ENCODE measurements at places on chromosomes 5 and 9. TPM values are rescaled to one million over a fixed set of nuclear protein-coding genes. Genes with fewer than 3 reads are reported as not detected.

- no peak overlapping the region for H3K4me3 ChIP-seq
- no peak overlapping the region for H3K27ac ChIP-seq
- DNase-seq = no peak
- H3K36me3 ChIP-seq = no peaks in the 10 kb centered on the region
Observed at GRCh38 chr5:33788922-33789566, 102.7 kb downstream of the ADAMTS12 start.

- no peak overlapping the region for H3K4me3 ChIP-seq
- no peak overlapping the region for H3K27ac ChIP-seq
- no peaks in the 10 kb centered on the region for H3K36me3 ChIP-seq
- peak; percentile 55 for DNase-seq
Observed at GRCh38 chr9:93261735-93262523, 78.0 kb downstream of the WNK2 start.

DNA sequence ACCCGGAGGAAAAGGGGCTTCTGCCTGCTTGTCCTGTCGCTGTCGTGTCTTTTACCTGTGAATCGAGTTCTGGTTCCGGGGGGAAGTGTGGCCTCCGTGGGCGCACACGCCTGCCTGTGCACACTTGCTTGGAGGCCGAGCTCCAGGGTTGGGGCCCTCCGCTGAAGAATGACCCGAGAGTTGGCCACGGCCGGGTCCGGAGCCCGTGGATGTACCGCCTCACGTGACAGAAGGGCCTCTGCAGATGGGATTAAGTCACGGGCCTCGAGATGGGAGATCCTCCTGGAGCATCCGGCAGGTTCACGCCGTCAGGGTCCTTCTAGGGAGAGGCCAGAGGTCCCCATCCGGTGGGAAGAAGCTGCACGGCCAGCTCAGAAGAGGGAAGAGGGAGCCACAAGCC is 81.0 kb downstream of the KCNT1 start:
- no peak for DNase-seq
- H3K4me3 ChIP-seq = no peak overlapping the region
- H3K27me3 ChIP-seq = no peaks in the 10 kb centered on the region
- H3K4me1 ChIP-seq = no peaks in the 10 kb centered on the region
- H3K27ac ChIP-seq = no peak overlapping the region

DNA sequence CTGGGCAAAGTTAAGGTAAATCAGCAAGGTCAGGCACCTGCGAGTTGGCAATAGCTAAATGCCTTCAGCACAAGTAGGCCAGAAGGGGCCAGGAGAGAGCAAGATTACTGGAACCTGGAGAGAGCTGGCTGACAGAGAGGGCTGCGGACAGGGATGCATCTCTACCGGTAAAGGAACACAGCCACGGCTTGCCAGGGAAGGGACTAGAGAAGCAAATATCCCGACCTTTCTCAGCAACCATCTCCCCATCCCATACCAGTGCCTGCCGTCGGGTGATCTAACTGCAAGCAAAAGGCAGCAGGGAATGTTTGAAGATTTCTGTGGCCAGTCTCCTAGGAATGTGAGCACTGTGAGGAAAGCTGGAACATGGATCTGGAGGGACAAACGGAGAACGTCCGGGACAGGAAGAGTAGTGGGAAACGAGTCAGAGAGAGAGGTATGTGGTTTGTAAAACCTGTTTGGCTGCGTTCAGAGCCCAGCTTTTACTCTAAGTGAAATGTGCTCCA is 15.9 kb upstream of the ABLIM3 start:
- H3K4me1 ChIP-seq = peaks cover 16% of the 10 kb centered on the region
- H3K4me3 ChIP-seq = no peak overlapping the region
- H3K36me3 ChIP-seq = no peaks in the 10 kb centered on the region

- no peaks in the 10 kb centered on the region for H3K36me3 ChIP-seq
- H3K27ac ChIP-seq = peak overlapping the region; percentile 86
- no peak for DNase-seq
- H3K4me1 ChIP-seq = no peaks in the 10 kb centered on the region
Observed at GRCh38 chr5:173268750-173269432, 33.9 kb upstream of the NKX2-5 start.

The RPS23 gene
- total RNA-seq = 2,849 TPM

DNA sequence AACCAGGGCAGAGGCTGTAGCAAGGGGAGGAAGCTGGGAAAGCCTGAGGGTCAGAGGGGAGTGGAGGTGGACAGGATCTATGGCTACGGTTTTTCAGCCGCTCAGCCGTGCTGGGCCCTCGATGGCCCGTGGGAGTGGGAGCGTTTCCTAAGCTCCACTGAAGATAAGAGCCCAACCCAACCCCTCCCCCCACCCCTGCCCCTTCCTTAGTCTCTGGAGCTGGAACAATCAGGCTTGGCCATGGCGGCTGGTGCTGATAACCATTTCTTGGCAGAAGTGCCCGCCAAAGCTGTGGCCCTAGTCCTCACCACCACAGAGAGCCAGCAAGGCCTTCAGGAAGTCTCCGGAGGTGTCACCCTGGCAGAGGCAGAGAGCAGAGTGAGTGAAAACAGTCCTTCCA is 20.3 kb upstream of the TNIP1 start:
- no peak for DNase-seq
- H3K4me3 ChIP-seq = no peak overlapping the region
- peak overlapping the region; percentile 60 for H3K27ac ChIP-seq
- H3K4me1 ChIP-seq = peaks cover 41% of the 10 kb centered on the region
- H3K27me3 ChIP-seq = no peaks in the 10 kb centered on the region

GRCh38 chr5:13278148-13278547 is 666.3 kb downstream of the DNAH5 start:
- no peak overlapping the region for H3K27ac ChIP-seq
- no peaks in the 10 kb centered on the region for H3K4me1 ChIP-seq
- no peak for DNase-seq
- H3K27me3 ChIP-seq = no peaks in the 10 kb centered on the region
- no peaks in the 10 kb centered on the region for H3K36me3 ChIP-seq

The MLANA gene
- total RNA-seq = not detected

DNA sequence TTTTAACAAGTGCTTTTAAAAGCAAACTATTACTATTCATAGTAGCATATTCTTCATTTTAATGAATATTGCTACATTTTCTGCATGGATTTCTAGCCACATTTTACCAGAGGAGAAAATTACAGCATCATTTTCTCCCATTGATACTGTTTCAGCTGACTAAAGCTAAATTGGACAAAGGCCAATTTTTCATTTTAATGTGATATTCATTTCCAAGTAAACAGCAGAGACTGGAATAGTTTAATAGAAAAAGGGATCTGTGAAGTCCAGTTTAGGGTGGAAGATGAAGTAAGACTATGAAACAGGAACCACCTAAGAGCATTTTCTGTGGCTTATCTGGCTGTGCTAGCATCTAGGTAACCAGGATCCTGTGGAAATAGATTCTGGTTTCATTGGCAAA is 128.1 kb downstream of the GIN1 start:
- no peaks in the 10 kb centered on the region for H3K27me3 ChIP-seq
- no peak overlapping the region for H3K4me3 ChIP-seq
- H3K27ac ChIP-seq = no peak overlapping the region

GRCh38 chr5:141192110-141192725 is at the start of gene PCDHB10:
Gene PCDHB10 (plus strand): TSS chr5:141192353. CDS start chr5:141192553, 200 bp downstream.
- no peak for DNase-seq
- no peak within 1 kb of the TSS for H3K4me3 ChIP-seq
- H3K27ac ChIP-seq = no peak within 1 kb of the TSS
- no peaks in the 10 kb centered on the region for H3K4me1 ChIP-seq
- H3K36me3 ChIP-seq = no peaks in the 10 kb centered on the region
- H3K27me3 ChIP-seq = no peaks in the 10 kb centered on the region

The CER1 gene
- not detected for total RNA-seq
